Mesenchymal stem cell (in vitro differentiated cells and primary cell): ENCODE measurements at places on chromosomes 7 and 10.

DNA sequence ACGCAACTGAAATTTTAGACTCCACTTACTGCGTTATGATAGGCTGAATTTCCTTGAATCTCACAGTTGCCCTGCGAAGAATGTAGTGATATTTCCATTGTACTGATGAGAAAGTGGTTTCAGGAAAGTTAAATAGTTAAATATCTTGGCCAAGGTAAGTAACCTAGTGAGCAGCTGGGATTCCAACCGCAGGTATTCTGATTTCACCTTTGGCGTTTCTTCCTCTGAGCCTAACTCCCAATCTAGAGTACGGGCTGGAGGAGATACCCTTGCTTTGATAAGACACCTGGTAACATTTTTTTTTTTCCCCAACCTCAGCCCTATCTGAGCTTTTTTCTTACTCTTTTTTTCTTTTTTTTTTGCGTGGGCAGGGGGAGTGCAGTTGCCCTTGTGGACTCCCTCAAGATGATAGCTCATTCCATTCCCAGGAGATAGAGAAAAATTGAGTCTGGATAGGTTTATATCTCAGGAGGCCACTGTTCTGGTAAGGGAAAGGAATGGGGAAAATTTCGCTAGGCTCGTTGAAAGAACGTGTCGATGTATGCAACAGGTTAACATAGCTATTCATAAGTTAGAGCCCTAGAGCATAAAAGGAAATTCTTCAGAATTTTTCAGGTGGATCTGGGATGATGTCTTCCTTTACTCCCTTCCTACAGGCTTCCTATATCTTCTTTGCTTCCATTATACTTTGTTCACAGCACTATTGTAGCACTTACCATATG lies 3.1 kb upstream of the TAS2R38 start:
- H3K4me1 ChIP-seq = no peaks in the 10 kb centered on the region
- no peak overlapping the region for H3K27ac ChIP-seq
- no peaks in the 10 kb centered on the region for H3K36me3 ChIP-seq
- peaks cover 2% of the 10 kb centered on the region for H3K27me3 ChIP-seq

GRCh38 chr10:96666741-96667140 lies 53.6 kb downstream of the PIK3AP1 start:
- DNase-seq = no peak
- peaks cover 7% of the 10 kb centered on the region for H3K4me1 ChIP-seq
- no peaks in the 10 kb centered on the region for H3K27me3 ChIP-seq
- H3K27ac ChIP-seq = no peak overlapping the region

- peaks cover 16% of the 10 kb centered on the region for H3K36me3 ChIP-seq
- DNase-seq = no peak
- H3K27ac ChIP-seq = no peak overlapping the region
- H3K27me3 ChIP-seq = no peaks in the 10 kb centered on the region
Observed at GRCh38 chr10:124722798-124723783, 21.1 kb downstream of the FAM53B start.

GRCh38 chr10:72709041-72709440 lies 17.1 kb downstream of the MCU start:
- peaks cover 9% of the 10 kb centered on the region for H3K4me1 ChIP-seq
- H3K36me3 ChIP-seq = no peaks in the 10 kb centered on the region
- H3K4me3 ChIP-seq = peak overlapping the region; percentile 23
- H3K27ac ChIP-seq = no peak overlapping the region
- no peak for DNase-seq
